A549 treated with AZD2906 at 1 μM for 4 hours (cell line): ENCODE measurements at places on chromosomes 4 and X. TPM values are rescaled to one million over a fixed set of nuclear protein-coding genes. Genes with fewer than 3 reads are reported as not detected.

Gene TECRL
- total RNA-seq = not detected in 5 replicates

Gene PABPC1L2B
- total RNA-seq = 0.03 TPM in 1 of 5 replicates, not detected in the others

Gene GAGE12F
- not detected in 5 replicates for total RNA-seq

Gene CT45A5
- 0.08 to 0.13 TPM (median 0.09 TPM) in 3 of 5 replicates, not detected in the others for total RNA-seq

Gene DMRTC1B
- 0.17 TPM in 1 of 5 replicates, not detected in the others for total RNA-seq

Gene SLC25A53
- total RNA-seq = 3.2 to 4.2 TPM (median 3.4 TPM) in 5 replicates

Gene SOX3
- total RNA-seq = 0.03 TPM in 1 of 5 replicates, not detected in the others

Gene SNX25
- 6.2 to 7.7 TPM (median 7.2 TPM) in 5 replicates for total RNA-seq

Gene ASB5
- 0.03 to 0.08 TPM in 2 of 5 replicates, not detected in the others for total RNA-seq

Gene PWWP3B
- total RNA-seq = 0.01 to 0.02 TPM in 2 of 5 replicates, not detected in the others
